IPS DF 6.9 (cell line): ENCODE measurements at places on chromosomes 6 and 20.
A peak's percentile ranks its signal among the peaks of the same experiment; 100 is the strongest.

GRCh38 chr6:79784395-79784753 is 153.2 kb downstream of the SH3BGRL2 start:
- no peaks in the 10 kb centered on the region for H3K27me3 ChIP-seq
- H3K4me3 ChIP-seq = no peak overlapping the region
- H3K27ac ChIP-seq = no peak overlapping the region

DNA sequence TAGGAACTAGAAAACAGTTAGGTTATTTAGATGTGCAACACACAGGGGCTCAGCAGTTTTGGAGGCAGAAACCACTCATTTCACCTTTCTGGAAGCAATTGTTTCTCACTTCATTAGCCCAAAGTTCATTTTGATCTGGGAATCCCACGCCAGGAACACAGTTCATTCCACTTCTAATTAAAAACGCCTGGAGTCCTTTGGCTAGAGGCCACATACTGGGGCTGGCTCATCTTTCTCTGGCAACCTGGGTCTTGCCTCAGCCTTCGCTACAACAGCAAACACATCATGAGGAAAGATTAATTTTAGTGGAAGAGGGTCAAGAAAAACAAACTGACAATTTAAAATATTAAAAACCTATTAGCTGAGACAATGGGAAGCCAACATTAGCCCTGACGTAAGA is 69.7 kb downstream of the RFPL4B start:
- no peak for DNase-seq
- no peak overlapping the region for H3K27ac ChIP-seq
- H3K4me3 ChIP-seq = no peak overlapping the region
- H3K36me3 ChIP-seq = no peaks in the 10 kb centered on the region

DNA sequence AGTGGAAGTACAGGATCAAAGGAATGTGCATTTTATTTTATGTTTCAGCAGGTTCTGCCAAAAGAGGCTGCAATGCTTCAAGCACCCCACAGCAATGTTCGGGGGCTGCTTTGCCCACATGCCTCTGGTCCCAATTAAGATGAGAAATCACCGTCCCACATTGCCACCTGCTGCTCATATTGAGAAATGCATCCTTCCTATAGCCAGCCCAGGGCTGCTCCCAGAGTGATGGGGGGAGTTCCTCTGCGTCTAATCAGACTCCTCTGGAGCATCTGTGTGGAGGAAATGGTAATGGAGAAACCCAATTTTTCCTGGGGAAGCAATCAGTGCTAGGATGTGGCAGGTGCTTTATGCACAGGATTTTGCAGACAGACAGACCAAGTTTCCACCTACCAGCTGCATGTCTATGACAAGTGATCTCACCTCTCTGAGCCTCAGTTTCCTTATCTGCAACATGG is 33.7 kb downstream of the PTGIS start:
- no peaks in the 10 kb centered on the region for H3K27me3 ChIP-seq
- DNase-seq = peak; percentile 54
- no peak overlapping the region for H3K27ac ChIP-seq
- H3K4me3 ChIP-seq = no peak overlapping the region
- no peaks in the 10 kb centered on the region for H3K4me1 ChIP-seq

GRCh38 chr20:58148891-58149290 is 79.6 kb downstream of the ANKRD60 start:
- H3K36me3 ChIP-seq = no peaks in the 10 kb centered on the region
- no peaks in the 10 kb centered on the region; the same call in 1 of the 2 replicates for H3K4me1 ChIP-seq
- H3K27ac ChIP-seq = no peak overlapping the region
- DNase-seq = no peak

DNA sequence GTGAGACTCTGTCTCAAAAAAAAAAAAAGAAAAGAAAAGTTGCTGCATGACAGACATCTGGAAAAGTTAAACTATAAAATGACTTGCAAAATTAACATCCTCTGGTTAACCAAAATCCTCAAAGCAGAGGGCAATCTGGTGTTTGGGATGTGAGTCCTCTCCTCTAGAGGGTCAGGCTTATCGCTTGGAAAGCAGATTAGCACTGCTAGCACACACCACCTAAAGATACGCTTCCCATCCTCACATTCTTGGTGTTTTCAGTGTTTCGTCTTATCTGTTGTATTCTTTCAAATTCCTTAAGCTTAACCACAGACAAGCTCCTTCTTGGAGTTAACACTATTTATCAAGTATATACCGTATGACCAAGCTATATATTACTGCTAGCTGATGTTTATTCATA is 198.0 kb downstream of the SOX4 start:
- no peak for DNase-seq
- no peaks in the 10 kb centered on the region; the same call in 1 of the 2 replicates for H3K36me3 ChIP-seq
- no peaks in the 10 kb centered on the region for H3K4me1 ChIP-seq
- no peaks in the 10 kb centered on the region for H3K27me3 ChIP-seq

DNA sequence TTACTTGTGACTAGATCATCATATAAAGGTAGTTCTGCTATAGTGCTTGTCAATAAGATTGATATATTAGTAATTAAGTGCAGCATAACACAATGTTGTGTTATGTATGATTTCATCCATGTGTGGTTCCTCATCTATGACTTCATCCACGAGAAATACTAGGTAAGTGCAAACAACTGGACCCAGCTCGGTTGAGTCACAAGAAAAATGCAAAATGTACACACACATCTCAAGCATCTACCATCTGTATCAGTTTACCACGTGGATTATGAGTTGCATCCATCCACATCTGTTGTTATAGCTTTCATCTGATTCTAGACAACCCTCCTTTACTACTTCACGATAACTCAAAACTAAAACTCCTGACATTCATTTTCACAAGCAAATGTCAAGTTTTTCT is 517.0 kb upstream of the CITED2 start:
- no peaks in the 10 kb centered on the region; the same call in 1 of the 2 replicates for H3K4me1 ChIP-seq
- no peak overlapping the region for H3K27ac ChIP-seq
- H3K36me3 ChIP-seq = no peaks in the 10 kb centered on the region

GRCh38 chr20:17171746-17172280 is 55.0 kb upstream of the PCSK2 start:
- no peak for DNase-seq
- no peaks in the 10 kb centered on the region for H3K36me3 ChIP-seq
- no peaks in the 10 kb centered on the region for H3K27me3 ChIP-seq
- no peaks in the 10 kb centered on the region for H3K4me1 ChIP-seq
- H3K4me3 ChIP-seq = no peak overlapping the region

DNA sequence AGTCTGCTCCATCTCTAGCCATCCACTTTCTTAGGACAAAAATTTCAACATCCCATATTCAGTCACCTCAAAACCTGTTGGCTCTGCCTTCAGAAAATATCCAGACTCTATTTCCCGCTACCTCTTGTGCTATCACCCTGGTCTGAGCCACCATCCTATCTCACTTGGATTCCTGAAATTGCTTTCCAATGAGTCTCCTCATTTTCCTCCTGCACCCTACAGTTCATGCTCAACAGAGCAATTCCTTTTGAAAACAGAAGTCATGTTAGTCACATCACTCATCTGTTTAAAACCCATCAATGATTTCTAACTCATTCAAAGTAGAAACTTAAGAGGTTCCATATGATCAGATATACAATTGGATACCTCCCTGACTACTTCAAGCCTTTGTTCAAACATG is 229.9 kb downstream of the ADGRG6 start:
- H3K36me3 ChIP-seq = no peaks in the 10 kb centered on the region
- peaks cover 1% of the 10 kb centered on the region; the same call in 1 of the 2 replicates for H3K4me1 ChIP-seq
- no peaks in the 10 kb centered on the region for H3K27me3 ChIP-seq
- H3K27ac ChIP-seq = no peak overlapping the region

DNA sequence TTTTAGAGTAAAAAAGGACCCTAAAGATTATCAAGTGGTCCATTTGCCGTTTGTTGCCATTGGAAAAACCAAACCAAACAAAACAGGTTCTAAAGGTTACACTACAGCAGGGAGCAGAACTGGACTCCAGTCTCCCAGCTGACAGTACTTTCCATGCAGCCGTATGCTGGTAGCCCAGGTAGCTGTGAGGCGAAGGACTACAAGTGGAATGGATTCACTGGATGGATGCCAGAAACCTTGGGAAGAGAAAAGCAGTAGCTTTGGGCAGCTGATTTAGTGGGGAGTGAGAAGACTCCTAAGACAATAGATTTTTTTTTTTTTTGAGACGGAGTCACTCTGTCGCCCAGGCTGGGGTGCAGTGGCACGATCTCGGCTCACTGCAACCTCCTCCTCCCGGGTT is 88.3 kb downstream of the SASH1 start:
- no peak overlapping the region for H3K27ac ChIP-seq
- no peak for DNase-seq
- no peak overlapping the region for H3K4me3 ChIP-seq
- H3K36me3 ChIP-seq = no peaks in the 10 kb centered on the region
- no peaks in the 10 kb centered on the region for H3K4me1 ChIP-seq

GRCh38 chr6:142952614-142953013 is 7.6 kb upstream of the HIVEP2 start:
- no peaks in the 10 kb centered on the region for H3K36me3 ChIP-seq
- no peaks in the 10 kb centered on the region for H3K27me3 ChIP-seq
- DNase-seq = no peak
- H3K4me3 ChIP-seq = no peak overlapping the region

DNA sequence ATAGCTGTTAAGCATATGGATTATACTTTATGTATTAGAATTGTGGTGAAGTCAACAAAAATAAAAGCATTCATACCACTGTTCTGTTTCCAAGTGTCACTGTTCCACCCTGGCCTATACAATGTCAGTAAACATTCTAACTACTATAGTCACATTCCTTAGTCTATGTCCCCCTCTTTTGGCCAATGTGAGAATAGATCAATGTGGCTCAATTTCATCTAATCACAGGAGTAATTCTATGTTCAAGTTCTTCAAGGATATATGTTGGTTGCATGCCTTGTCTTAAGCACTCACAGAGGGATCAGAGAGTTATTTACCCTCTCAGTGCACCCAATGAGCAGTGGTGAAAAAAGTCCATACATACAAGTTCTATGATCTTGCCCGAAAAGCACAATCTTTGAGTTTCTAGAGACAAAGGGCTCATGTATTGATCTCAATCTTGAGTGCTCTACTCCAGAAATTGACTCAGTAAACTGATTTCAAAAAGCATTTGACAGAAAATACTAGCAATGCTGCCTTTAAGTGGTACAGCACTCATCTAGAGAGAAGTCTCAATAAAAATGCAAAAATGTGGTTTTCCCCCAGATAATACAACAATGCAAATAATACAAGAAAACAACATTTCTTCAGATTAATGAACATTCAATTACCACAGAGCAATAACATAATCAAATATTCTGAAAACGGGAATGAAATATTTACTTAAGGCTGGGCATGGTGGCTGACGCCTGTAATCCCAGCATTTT is 16.5 kb downstream of the SMLR1 start:
- no peaks in the 10 kb centered on the region for H3K27me3 ChIP-seq
- no peak overlapping the region for H3K27ac ChIP-seq
- no peak for DNase-seq

DNA sequence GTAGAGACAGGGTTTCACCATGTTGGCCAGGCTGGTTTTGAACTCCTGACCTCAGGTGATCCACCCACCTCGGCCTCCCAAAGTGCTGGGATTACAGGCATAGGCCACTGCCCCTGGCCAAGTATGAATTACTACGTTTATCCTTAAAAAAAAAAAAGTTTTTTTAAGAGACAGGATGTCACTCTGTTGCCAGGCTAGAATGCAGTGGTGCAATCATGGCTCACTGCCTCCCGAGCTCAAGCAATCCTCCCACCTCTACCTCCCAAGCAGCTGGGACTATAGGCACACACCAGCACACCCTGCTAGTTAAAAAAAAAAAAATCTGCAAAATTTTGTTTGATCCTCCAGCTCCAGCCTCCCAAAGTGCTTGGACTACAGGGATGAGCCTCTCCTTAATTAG is 23.1 kb downstream of the IYD start:
- H3K4me1 ChIP-seq = no peaks in the 10 kb centered on the region
- no peak overlapping the region for H3K4me3 ChIP-seq
- no peak overlapping the region for H3K27ac ChIP-seq

- no peak overlapping the region for H3K27ac ChIP-seq
- H3K4me1 ChIP-seq = peaks cover 3% of the 10 kb centered on the region; the same call in 1 of the 2 replicates
Observed at GRCh38 chr20:53750827-53751619, 157.4 kb upstream of the ZNF217 start.

- H3K27me3 ChIP-seq = peaks cover 18% of the 10 kb centered on the region
- peak within 1 kb of the TSS; percentile 36; the same call in 1 of the 2 replicates for H3K4me3 ChIP-seq
- H3K27ac ChIP-seq = no peak within 1 kb of the TSS
- H3K36me3 ChIP-seq = no peaks in the 10 kb centered on the region
- no peak for DNase-seq
- peaks cover 6% of the 10 kb centered on the region for H3K4me1 ChIP-seq
Observed at GRCh38 chr20:32052090-32052777, at the start of gene HCK. HCK (plus strand) TSS chr20:32052242.

DNA sequence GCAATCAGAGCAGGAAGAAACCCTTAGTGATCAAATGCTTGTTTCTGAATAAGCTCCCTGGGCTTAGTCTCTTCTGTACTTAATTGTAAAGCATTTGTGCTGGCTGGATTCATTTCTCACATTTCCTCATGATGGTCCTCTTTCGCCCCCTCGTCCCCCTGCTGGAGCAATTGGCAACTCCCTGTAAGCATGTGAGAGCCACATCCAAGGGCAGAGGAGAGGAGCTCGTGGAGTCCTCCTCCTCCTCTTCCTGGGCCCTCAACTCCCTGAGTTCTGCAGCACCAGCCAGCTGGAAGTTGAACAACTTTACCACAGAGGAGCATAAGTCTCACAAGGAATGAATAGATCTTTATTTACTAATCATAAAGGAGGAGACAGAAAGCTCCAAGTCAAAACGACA is 12.6 kb downstream of the ANKEF1 start:
- H3K27ac ChIP-seq = no peak overlapping the region
- DNase-seq = peak; percentile 22
- H3K4me3 ChIP-seq = no peak overlapping the region
- no peaks in the 10 kb centered on the region for H3K27me3 ChIP-seq
- H3K36me3 ChIP-seq = no peaks in the 10 kb centered on the region
- H3K4me1 ChIP-seq = no peaks in the 10 kb centered on the region

DNA sequence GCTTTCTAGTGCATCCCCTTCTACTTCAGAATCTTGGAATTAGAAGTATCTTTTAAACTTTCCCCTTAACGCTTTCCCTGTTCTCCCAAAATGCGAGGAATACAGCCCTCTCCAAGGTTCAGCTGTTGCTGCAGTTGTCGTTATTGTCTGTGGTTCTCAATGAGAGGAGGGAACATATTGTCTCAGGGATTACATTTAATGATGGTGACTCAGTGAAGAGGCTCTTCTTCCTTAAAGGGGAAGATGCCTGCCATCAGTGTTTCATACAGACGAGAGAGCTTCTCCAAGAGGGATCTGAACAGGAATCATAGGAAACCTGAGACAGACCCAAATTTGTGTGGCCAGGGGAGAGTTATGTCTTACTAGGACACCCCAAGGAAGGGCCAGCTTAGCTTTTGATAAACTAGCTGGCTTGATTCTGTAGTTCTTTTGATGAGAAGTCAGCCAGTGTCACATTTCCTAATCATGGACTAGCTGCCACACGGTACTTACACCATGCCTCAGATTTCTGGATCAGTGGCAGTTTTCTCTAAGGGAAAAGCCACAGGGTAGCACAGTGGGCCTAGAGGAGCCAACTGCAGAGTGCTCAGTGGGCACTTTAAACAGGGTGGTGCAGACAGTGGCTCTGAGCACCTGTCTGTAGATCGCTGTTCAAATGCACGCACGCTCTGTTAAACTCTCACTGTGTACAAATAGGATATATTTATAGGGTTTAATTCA is 59.7 kb upstream of the TMEM181 start:
- H3K4me1 ChIP-seq = no peaks in the 10 kb centered on the region
- no peak for DNase-seq
- no peaks in the 10 kb centered on the region for H3K27me3 ChIP-seq
- no peak overlapping the region for H3K4me3 ChIP-seq
- H3K36me3 ChIP-seq = peaks cover 7% of the 10 kb centered on the region; the same call in 1 of the 2 replicates
